Lower leg skin (tissue), 4 donors: ENCODE measurements at places on chromosomes 6 and 20.

- no peak for DNase-seq
Observed at GRCh38 chr6:19895866-19896692, 58.9 kb downstream of the ID4 start.

GRCh38 chr6:3711776-3712175 is 39.7 kb downstream of the PXDC1 start:
- DNase-seq = no peak

DNA sequence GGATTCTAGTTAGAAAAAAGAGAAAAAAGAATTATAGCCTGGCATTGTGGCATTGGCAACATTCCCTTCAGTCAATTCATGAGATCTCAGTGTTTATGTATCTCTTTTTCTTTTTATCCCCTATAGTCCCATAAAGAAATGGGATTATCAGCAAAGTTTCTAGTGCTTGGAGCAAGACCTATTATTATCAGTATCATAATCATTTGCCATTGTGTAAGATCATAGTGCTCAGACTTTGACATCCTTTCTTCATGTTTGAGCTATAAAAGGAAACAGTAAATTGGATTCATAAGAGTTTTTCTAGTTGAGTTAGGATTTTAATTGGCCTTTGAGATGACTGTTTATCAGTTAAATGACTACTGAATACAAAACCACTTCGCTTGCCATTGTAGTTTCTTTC is 295.6 kb downstream of the GRIK2 start:
- DNase-seq = no peak

DNA sequence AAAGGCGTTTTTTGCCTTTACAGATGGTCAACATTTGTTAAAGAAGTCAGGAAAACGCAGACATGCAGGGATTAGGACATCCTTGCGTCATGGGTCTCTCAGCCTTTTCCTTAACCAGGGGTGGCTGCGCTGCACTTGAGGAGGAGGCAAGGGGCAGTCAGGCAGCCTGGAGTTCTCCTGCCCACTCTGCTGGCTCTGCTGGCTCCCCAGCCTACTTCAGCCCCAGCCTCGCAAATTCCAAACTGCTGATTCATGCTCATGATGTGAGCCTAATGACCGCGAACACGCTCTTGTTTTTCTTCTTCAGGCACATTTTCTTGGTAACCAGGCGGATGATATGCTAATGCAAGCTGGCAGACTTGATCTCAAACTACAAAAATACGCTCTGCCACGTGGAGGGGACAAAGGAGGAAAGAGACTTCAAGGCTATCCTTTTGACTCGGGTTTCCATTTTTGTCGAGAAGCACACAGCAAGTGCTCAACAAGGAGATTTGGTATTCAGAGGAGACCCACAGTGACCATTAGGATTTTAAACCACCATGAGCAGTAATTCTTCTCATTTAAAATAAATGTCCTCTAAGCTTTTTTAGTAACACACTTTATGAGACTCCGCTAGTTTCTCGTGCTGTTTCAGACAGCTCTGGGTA is 290.3 kb upstream of the STXBP5 start:
- DNase-seq = peak; percentile 54

DNA sequence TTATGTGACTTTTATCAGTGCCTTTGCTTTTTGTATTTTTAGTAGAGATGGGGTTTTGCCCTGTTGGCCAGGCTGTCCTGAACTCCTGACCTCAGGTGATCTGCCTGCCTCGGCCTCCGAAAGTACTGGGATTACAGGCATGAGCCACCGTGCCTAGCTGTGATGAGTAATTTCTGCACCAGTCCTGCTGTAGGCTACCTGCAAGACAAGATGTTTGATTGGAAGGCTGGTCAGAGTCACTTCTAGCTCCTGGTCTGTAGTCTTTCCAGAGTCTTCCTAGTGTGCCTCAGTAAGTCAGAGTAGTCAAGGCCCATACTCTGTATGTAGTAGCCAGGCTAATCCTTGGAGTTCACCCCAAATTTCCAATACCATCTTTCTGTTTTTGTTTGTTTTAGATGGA is 8.9 kb downstream of the TIAM2 start:
- DNase-seq = no peak

DNA sequence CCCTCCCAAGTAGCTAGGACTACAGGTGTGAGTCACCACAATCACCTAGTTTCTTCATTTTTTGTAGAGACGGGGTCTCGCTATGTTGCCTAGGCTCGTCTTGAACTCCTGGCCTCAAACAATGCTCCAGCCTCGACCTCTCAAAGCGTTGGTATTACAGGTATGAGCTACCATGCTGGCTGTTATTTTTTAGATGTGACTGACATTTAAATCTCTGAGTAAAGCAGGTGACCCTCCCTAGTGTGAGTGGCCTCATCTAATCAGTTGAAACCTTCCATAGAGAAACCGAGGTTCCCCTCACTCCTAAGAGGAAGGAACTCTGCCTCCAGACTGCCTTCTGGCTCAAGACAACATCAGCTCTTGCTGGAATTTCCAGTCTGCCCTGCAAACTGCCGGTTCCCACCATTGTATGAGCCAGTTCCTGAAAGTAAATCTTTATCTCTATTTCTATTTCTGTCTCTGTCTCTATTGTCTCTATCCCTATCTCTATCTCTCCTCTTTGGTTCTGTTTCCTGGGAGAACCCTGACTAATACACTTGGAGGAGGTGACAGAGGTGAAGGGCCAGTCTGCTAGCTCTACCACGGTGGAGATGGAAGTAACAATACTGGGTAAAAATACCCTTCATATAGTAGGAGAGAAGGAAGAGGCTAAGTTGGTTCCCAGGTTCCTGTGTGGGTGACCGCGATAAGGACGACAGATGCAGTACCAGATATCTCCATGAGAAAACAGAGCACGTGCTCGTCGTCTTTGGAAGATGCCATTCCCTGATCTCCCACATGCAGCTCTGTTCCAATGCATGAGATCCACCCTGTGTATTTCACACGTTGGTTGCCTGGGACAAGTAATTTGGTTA is 81.0 kb downstream of the MYB start:
- DNase-seq = no peak

GRCh38 chr6:108993876-108994275 is 100.8 kb downstream of the SESN1 start:
- no peak for DNase-seq

DNA sequence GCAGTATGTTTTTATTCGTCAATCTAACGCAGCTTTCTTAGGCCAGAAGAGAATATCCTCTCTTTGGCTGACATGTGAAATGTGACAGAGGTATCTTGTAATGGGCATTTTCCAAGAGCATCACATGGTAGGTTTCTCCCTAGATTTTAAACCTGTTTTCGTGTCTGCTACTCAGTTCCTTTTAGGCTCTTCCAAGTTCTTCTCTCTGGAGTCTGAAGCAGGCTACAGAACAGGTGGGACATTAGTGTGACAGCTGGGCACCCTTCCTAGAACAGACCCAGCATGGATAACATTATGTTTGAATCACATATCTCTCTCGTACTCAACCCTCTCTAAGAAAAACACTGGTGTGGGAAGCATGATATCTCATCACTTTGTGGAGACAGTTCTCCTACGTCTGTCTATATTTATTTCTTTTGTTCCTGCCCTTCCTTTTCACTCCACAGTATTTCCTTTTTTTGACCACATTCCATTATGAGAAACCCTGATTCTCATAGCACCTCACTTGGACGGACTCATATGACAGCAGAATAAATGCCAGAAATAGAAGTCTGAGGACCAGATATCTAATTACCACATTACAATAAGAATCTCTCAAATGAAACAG is 263.4 kb downstream of the NKAIN2 start:
- DNase-seq = no peak

DNA sequence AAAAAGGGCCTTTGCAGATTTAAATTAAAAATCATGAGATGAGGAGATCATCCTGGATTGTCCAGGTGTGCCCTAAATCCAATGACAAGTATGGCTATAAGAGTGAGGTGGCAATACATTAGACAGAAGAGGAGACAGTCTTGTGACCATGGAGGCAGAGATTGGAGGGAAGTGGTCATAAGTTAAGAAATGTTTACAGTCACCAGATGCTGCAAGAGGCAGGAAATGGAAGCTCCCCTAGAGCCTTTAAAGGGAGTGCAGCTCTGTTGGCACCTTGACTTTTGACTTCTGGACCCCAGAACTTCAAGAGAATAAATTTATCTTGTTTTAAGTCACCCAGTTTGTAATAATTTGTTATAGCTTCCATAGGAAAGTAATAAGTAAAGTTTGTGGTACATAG is 61.1 kb downstream of the HMGN3 start:
- no peak for DNase-seq

- no peak for DNase-seq
Observed at GRCh38 chr20:54665812-54666211, 190.4 kb downstream of the DOK5 start.

GRCh38 chr6:37845026-37845911 is 25.7 kb downstream of the ZFAND3 start:
- DNase-seq = no peak

- no peak for DNase-seq
Observed at GRCh38 chr6:41768545-41769308, 11.0 kb downstream of the FRS3 start.

- no peak for DNase-seq
Observed at GRCh38 chr20:40291493-40292135, 397.4 kb downstream of the MAFB start.

DNA sequence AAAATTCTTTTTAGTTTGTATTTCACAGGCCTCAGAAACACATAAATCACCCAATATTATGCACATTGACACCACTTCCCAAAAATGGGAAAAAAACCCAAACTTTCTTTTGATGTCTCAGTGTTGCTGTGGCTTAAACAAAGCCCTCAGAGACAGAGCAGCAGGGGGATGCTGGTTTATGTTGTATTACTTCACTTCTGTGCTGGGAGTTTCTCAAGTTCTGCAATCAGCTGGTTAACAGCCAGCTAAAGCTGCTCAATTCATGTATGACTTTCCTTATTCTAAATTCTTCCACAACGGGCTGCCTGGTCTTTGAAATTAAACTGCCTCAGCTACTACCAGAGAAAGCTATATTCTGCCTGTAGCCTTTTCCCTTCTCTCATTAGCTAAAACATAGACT is 5.6 kb downstream of the FILIP1 start:
- no peak for DNase-seq

GRCh38 chr6:29948277-29948676 is 5.9 kb downstream of the HLA-A start:
- DNase-seq = no peak

GRCh38 chr6:44250067-44250717 is 3.3 kb downstream of the HSP90AB1 start:
- DNase-seq = no peak

DNA sequence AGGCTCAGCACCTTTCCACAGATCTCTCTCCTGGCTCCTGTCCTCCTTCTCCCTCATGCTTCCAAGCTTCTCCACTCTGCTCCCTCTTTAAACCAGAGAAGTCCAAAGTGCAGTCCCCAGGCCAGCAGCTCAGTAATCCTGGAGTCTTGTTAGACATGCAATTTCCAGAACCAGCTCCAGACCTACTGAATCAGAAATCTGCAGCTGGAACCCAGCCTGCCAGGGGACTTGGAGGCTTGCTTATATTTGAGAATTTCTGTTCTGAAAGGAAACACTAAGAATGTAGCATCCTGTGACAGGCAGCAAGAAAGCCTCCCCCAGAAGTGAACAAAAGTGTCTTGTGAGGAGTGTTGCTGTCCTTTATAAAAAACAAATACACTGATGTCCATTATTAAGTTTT is 438.1 kb downstream of the BCKDHB start:
- no peak for DNase-seq

- no peak for DNase-seq
Observed at GRCh38 chr6:102619585-102619984, 1226.1 kb downstream of the GRIK2 start.

DNA sequence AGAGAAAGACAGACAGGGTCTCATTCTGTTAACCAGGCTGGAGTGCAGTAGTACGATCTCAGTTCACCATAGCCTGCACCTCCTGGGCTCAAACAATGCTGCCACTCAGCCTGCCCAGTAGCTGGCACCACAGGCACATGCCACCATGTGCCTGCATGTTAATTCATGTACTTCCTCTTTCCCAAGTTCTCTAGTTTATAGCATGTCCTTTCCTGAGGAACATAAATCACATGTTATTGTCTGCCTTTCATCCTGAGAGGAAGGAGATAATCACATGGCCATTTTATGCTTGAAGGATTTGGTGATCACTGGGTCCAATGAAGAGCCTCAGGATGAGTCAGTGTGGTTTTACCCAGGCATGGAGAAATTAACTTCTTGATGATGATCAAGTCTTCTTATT is 47.9 kb downstream of the COL11A2 start:
- no peak for DNase-seq

DNA sequence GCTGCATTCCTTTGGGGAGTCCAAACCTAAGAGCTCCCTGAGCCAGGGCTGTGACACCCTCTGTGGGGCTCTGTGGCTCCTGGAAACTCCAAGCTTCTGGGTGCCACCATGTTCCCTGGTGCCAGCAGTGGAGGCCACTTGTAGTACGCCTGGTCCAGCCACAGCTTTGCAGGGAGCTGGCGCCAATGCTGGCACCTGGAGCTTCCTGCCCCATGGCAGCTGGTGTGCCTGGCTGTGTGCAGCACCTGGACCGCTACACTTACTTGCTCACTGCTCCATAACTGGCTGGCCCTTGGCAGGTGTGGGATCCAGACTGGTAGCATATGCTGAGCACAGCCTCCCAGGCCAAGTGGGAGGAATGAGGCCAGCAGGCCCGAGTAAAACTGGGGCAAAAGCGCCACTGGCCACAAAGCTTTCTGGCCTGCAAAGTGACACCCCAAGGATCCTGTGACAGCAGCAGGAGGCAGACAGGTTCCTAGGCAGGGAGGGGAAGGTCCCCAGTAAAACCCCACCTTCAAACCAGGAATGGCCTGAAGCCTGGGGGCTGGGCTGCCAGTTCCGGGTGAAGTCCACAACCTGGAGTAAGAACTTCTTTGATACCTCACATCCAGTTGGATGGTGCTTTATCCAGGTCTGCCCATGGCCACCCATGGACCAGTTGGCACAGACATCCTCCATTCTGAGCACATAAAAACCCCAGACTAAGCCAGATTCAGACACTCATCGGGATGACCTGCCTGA is 461.0 kb downstream of the TBC1D32 start:
- peak; percentile 80 for DNase-seq

GRCh38 chr6:90809035-90809434 is 222.2 kb upstream of the MAP3K7 start:
- DNase-seq = no peak

DNA sequence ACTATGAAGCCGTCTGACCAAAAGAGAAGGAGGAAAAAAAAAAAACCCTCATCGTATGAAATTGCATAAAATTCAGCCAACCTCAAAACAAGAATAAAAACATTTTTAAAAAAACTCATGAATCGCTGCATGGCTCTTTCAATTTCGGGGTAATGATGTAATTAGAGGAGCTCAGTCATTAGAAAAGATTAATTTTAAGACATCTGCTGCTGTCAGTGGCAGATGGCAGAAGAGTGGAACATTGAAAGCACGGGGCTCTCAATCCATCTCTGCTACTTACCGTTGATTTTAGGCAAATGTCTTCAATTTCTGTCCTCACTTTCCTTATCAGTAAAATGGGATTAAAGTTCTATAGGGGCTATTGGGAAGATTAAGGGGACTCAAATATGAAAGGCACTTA is 79.1 kb downstream of the EYA2 start:
- DNase-seq = no peak

- DNase-seq = no peak
Observed at GRCh38 chr20:46349742-46350056, 41.4 kb upstream of the CDH22 start.
